NCI-H524 treated with DMSO at 0.1 percent for 48 hours (cell line): ENCODE measurements at places on chromosomes 1 and 21.

DNA sequence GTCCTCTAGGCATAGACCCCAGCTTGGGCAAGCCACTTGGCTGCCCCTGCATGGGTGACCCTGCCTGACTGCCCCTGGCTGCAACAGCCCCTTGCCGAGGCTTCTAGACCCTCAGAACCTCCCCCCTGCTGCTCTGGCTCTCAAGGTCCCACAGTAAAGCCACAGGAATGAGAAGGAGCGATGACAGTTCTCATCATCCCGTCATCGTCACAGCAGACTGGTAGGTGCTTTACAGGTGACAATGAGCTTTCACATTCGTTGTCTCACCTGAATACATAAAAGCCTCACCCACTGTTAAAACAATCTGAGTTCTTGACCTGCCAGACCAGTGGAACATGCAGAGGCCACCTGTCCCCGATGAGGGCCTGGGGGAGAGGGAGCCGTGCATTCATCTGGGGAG is 36.0 kb upstream of the GPR157 start:
- DNase-seq = no peak

GRCh38 chr1:232722626-232723025 is 82.6 kb upstream of the MAP10 start:
- no peak for DNase-seq

DNA sequence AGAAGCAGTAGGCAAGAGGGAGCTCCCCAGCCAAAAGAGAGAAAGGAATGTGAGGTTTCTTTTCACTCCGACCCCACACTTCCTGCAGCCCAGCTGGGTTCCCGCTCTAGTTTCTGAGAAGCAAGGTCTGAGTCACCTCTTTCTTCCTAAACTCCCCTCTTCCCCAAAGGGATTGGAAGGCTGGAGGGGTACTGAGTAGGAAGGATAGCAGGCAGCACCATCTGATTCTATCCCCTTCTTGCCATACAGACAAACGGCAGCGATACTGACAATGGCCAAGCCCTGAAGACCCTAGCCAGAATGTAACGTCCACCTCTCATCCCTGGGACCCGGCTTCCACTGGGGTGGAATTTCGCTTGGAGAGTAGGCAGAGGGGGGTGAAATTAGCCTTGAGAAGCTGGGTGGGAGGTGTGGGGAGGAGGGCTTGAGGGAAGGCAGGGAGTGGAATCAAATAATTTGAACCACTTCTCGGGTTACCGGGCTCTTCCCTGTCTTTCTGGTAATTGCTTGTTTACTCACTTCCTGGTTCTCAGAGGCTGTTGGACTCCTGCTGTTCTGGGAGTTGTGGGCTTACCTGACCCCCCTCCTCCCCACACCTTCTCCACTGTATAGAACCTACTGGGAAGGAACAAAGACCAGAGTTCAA is 13.2 kb downstream of the IER5 start:
- DNase-seq = no peak

GRCh38 chr21:45200581-45201296 is 87.0 kb downstream of the POFUT2 start:
- no peak for DNase-seq

DNA sequence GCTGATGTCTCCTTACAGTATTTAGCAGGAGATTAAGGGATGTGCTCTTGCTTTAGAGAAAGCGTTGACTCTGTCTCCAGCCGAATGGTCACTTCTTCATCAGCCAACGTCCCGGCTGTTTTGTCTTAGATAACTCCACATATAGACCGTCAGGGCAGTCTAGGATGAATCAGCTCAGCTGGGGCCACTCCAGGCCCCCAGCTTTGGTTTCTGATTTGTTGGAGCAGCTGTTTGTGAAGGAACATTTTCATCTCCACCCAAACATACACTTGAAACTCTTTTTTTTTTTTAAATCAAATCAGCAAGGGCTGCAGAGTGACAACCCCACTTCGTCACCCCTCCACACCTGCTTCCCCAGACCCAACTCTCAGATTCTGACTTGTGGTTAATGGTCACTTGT is 206.1 kb upstream of the GALNT2 start:
- no peak for DNase-seq

GRCh38 chr1:180343921-180344769 is 114.1 kb downstream of the LHX4 start:
- DNase-seq = peak; percentile 88
